Stimulated activated CD8-positive, alpha-beta memory T cell treated with anti-CD3 and anti-CD28 coated beads, Interleukin-2, amount 100 ng/mL, for 48 hours (primary cell): ENCODE measurements at places on chromosomes 11 and 22.
A peak's percentile ranks its signal among the peaks of the same experiment; 100 is the strongest.

DNA sequence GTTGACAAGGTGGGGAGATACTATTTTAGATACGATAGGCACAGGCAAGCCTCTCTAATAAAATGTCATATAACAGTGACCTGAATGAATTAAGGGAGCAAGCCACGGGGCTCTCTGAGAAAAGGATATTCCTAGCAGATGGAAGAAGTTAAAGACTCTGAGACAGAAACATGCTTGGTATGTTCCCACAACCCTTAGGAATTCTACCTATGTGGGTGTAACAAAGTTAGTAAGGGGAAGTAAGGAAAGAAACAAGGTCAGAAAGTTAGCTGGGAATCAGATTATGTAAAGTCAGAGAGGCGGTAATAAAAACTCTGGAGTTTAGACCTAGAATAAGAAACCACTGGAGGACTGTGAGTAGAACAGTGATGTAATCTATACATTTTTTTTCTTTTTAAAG is 59.7 kb upstream of the GDPD4 start:
- no peak for DNase-seq

GRCh38 chr11:17719028-17719937 is at the start of gene MYOD1:
Gene MYOD1, plus strand, starts transcription at chr11:17719571. Its CDS starts 212 bp downstream, at chr11:17719783.
- DNase-seq, result no peak

- no peak for DNase-seq
Observed at GRCh38 chr11:111565114-111565720, 24.7 kb downstream of the LAYN start.

DNA sequence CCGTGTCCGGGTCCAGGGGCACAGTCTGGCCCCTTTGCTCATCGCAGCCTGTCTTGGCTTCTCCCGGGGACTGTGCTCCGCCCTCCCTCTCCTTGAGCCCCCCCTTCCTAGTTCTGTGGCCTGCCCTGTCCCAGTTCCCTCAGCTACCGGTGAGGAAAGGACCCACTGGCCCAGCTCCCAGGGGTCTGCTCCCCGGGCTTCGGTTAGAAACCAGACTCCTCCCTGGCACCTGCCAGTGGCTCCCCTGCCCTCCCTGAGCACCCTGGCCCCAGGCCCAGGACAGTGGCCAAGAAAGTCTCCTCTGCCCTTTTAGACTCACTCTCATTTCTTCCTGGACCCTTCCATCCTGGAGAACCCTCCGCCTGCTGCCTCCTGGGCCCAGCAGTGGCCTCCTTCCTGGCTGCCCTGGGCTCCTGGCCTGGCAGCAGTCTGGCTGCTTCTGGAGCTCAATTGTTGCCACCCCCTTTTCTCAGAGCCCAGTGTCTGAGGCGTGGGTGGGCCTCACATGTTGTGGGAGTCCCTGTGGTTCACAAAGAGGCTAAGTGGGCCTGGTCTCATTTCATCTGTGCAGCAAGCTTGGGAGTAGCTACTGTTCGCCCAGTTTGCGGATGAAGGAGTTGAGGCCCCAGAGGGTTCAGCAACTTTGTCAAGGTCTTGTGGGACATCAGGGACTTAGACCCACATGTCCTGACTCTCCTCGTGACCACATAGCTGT is 12.6 kb downstream of the PRDM11 start:
- DNase-seq, result no peak

DNA sequence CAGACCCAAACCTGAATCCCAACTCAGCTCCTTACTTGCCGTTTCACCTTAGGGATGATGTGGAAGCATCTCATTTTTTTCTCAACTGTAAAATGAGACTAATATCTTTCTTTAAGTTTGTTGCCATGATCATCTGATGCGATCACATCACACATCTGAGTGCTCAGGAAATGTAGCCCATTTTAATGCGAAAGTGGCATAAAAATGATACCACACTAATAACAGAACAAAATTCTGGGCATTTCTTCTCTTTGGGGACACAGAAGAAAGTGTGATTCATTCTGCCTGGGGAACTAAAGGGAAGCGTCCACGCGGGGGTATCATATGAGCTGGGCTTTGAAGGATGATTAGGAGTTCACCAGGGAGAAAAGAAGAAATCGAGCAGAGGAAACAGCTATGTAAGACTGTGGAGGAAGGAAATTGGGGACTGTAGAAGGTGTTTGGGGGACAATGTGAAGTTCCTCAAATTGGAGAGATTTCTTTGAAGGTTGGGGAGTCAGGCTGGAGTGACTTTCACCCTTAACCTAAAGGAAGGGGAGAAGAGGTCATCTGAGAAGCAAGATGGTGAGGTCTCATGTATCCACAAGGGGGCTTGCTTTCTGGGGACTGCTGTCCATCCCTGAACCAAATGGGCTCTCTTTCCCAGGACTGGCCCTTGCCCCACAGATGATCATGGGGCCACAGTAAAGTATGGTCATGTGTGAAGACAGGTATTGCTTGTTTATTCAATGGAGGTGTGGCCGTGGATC is 49.7 kb upstream of the NNMT start:
- DNase-seq, result no peak

DNA sequence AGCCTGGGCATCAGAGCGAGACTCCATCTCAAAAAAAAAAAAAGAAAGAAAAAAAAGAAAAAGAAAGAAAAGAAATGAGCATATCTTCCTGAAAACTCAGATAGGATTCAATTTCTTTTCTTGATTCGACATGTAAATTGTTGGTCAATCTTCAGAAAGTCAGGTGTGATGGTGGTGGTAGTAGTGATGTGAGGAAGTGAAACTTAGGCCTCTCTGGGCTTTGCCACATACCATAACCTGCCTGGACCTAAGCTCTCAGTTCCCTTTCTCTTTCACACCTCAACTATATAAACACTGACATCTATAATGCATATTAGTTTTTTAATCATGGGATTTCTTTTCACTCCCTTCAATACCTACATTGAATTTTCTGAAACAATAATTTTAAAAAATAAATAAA is 98.0 kb upstream of the TBCEL start:
- no peak for DNase-seq

DNA sequence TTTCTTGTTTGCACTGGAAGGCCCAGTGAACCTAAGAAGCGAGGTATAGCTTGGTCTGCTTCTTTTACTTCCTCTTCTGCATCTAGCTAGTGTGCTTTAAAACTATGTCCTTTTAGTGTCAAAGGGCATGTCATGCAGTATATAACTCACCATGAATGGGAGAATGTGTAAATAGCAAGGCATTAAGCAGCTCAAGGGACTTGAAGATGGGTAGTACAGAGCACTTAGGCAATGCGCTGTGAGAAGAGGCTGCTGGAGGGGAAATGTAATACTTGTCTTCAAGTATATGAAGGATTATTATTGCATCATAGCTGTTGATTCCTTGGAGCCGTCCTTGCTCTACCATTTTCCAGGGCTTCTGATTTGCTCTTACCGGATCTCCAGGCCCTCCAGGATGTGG is 7.6 kb downstream of the MAML2 start:
- no peak for DNase-seq

DNA sequence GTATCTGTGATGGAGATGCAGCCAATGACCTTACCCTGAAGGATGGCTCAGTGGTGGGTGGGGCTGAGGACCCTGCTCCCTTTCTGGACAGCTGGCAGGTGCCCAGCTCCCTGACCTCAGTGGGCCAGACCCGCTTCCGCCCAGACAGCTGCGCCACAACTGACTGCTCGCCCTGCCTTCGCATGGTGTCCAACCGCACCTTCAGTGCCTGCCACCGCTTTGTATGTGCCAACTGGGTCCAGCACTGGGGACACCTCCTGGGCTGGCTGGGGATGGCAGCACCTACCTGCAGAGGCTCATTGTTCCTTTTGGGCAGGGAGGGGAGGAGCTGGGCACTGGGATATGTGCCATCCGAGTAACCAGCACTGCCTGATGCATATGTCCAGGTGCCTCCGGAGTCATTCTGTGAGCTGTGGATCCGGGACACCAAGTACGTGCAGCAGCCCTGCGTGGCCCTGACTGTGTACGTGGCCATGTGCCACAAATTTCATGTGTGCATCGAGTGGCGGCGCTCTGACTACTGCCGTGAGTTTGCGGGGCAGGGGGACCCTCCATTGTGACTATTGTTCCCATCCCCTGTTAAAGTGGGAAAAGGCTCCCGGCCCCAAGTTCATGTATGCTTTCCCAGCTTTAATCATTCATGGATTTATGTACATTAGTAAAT is 84.8 kb downstream of the OTOG start:
- no peak for DNase-seq

DNA sequence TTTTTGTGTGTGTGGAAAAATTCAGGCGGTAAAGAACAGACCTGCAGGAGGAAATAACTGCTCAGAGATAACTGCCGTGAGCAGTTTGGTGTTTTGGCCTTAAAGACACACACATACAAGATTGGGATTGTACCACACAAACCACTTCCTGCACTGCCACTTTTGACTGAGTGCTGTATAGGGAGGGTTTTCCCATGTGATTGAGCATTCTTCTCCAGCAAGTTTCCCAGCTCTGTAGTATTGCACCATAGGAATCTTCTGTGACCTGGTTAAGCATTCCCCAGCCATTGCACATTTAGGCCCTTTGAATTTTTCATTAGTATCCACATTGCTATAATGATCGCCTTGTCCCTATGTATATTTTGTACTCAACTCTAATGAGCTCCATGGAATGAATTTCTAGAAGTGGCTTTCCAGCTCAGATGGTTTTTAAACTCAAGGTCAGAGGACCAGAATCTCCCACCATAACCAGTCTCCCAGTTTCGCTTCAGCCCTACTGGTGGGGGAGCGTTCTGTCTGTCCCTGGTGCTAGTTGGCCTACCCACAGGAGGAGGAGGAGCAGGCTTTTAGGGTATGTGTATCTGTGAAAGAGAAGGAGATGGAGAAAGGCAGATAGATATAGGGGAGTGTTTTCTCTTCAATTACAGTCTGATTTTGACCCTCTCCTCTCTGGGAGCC is 9.3 kb downstream of the CD82 start:
- no peak for DNase-seq

GRCh38 chr11:116641561-116642045 is 131.2 kb downstream of the BUD13 start:
- peak; percentile 24 for DNase-seq

GRCh38 chr11:74338963-74339362 is 27.5 kb upstream of the P4HA3 start:
- DNase-seq, result no peak

DNA sequence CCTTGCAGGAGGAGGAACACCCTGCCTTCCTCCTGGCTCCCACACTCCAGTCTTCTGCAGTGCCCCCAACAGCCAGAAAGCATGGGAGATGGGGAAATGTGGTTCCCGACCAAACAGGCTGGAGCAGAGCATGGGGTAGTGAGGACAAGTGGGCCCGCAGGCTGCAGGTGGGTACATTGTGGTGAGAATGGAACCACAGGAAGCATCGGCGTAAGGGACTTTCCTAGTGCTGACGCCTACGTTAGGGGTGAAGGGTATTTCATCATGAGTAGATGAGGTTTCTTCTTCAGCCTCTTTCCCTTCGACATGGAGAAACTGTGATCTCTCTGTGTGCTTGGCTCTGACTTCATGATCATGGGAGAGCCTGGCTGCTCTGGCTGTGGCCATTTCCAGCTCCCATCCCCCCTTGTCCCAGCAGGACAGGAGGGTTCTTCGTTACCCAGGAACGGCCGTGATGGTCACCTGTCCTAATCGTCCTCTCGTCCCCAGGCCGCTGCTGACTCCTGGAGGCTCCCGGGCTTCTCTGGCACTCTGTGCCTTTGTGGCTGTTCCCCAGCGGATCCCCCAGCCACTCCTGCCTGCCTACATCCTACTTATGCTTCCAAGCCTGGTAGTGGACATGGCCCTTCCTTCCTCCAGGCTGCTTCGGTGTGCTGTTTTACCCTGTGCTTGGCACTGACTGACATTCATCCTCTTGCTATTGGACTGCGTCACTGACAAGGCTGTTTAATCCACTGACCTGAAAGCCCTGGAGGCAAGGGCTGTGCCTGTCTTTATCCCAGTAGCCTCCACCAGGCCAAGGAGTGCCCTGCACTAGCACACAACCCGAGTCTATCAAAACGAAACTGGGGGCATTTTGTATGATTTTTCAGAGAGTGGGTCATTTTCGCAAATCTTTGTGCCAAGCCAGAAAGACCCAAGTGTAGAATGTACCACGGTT is 65.2 kb upstream of the CECR2 start:
- DNase-seq, result peak; percentile 40

DNA sequence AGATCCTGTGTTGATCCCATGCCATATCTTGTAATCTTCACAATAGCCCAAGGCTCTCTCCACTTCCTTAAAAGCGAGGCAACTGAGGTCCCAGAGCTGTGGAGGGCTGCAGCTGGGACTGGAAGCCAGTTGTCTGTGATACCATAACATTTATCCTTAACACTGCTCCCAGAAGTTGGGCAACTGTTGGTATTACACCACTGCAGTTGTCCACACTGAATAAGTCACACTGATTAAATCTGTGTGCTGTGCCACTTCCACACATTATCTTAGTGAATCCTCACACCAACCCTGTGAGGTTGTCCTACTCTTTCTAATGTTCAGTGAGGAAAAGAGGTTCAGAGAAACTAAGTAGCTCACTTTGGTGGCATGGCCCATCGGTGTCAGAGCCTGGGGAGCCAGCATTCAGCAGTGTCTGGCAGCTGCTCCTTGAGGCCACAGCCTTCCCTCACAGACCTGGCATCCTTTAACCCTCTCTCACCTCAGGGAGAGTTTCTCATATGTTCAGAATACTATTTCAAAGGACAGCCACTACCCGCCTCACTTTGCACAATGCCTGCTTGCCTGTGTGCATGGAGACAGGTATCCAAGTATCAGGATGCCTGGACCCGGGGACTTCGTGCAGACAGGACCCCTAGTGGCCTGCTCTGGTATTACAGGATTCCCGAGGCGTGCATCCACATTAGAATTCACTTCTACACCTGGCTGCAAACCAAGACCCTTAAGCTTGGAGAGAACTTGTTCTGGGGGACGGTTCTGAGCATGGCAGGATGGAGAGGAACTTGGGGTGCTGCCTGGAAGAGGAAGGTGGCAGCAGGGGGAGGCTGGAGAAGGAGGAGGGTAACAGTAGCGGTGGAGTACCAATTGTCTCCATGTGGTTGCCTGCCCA is 221.9 kb upstream of the TBCEL start:
- peak; percentile 13 for DNase-seq

GRCh38 chr22:37538590-37539357 is 19.6 kb upstream of the CARD10 start:
- peak; percentile 85 for DNase-seq

DNA sequence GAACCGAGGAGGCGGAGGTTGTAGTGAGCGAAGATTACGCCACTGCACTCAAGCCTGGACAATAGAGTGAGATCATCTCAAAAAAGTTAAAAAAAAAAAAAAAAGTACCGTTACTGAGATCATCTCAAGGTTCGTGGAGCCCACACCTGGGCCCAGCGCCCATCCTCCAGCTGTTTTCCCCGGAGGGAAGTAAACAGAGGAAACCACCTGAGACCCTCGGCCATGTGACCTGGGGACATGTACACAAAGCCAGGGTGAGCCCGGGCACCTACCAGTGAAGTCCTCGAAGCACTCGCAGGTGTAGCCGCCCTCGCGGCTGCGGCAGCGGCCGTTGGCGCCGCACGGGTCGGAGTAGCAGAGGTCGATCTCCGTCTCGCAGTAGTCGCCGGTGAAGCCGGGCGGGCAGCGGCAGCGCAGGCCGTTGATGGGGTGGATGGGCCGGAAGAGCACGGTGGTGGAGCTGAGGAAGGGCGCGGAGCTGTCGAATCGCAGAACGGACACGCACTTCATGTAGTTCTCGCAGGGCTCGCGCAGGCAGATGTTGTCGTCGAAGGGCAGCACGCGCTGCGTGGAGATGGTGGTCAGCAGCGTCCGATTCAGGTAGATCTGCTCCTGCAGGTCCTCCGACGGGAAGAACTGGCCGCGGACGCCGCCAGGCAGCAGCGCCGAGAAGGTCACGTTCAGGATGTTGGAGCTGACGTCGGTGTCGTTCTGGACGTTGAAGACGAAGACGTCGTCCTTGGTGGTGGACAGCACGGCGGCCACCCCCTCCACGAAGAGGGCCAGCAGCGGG is 73.8 kb downstream of the CELSR1 start:
- no peak for DNase-seq

- DNase-seq, result no peak
Observed at GRCh38 chr22:39771486-39771885, 122.1 kb downstream of the ENTHD1 start.
